Fibroblast of lung (primary cell): ENCODE measurements at places on chromosomes 6 and 20. TPM values are rescaled to one million over a fixed set of nuclear protein-coding genes. Genes with fewer than 3 reads are reported as not detected.
A peak's percentile ranks its signal among the peaks of the same experiment; 100 is the strongest.

ACTL10 gene
- 1.8 and 2.0 TPM in 2 replicates for total RNA-seq

RSPO4 gene
- total RNA-seq: not detected in 2 replicates

TULP1 gene
- total RNA-seq: not detected in 2 replicates

GZF1 gene
- 21.5 and 28.0 TPM in 2 replicates for total RNA-seq

NOTCH4 gene
- 0.77 and 0.99 TPM in 2 replicates for total RNA-seq

SMOC2 gene
- under 0.01 TPM in 1 of 2 replicates, not detected in the other for total RNA-seq

IYD gene
- not detected in 2 replicates for total RNA-seq

SCAF8 gene
- total RNA-seq: 24.1 and 30.9 TPM in 2 replicates

ANKRD60 gene
- not detected in 2 replicates for total RNA-seq

MLN gene
- not detected in 2 replicates for total RNA-seq

DNA sequence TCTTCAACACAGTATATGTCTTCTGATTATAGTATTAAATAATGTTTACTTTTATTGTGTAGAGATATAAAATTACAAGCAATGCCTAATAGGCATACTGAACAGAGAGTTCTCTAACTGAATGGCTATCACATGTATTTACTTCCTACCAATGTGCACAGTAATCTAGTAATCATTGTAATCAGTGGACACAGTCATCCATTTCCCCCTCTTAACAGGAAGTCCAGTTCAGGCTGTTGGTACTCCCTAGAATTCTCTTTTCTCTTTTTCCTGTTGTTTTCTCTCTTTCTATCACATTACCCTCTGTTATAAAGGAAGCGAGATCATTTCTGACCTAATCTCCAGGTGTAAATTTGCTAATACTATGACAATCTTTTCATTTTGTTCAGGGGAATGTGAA lies 172.5 kb downstream of the HTR1B start:
- no peak for DNase-seq

DNA sequence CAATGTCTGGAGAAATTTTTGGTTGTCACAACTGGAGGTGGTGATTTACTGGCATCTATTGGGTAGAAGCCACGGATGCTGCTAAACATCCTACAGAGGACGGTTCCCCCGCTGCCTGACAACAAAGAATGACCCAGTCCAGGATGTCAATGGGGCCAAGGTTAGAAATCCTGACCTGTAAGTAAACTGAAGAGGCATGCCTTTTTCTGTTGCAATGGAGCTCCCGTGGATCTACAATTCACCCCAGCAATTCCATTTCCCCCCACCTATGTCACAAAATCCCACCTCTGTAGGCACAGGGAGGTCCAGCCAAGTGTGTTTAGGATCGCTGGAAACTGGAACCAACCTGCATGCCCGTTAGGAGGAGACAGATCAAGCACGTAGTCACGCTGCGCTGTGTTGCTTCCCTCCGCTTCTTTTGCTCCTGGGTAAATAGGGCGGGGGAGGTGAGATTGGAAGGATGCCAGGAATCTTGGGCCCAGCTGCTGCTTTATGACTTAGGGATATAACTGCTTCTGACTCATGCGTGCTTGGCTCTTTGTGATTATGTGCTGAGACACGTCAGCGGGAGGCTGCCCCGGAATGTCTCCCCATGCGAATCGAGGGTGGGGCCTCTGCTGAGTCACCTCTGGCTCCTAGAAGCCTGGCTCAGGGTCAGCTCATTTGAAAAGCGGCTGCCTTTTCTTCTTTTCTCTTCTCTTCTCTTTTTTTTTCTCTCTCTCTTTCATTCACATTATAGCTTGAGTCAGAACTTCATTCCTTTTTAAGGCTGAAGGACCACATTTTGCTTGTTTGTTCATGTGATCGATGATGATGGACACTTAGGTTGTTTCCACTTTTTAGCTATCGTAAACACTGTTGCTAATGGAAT lies 12.4 kb upstream of the PEDS1 start:
- peak; percentile 100 for DNase-seq

DNA sequence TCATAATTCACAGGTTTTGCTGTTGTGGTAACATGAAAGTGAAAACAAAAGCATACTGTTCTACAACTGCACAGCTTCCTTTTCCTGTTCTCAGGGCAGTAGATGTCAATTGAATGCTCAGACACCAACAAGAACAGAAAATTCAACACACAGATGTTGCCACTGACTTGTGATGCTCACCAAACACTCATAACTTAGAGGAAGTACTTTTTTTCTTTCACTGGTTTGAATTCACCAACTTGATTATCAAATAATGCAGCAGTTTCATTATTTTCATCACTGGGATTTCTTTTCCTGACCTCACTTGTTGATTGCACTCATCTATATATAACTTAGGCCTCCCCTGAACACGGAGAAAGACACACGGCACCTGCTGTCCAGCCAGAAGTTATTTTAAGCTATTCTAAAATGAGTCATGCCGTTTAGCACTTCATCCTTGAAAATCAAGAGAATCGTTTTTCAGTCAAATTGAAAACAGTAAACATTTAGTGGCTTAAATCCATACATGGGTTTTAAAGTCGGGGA lies 949 bp downstream of the TXLNB start:
- DNase-seq: peak; percentile 67

- peak; percentile 83 for DNase-seq
Observed at GRCh38 chr6:84652356-84653026, 111.9 kb downstream of the TBX18 start.

GRCh38 chr6:14117158-14118090 lies at the start of gene CD83:
Gene CD83, plus strand, starts transcription at chr6:14117772. Its CDS starts 40 bp downstream, at chr6:14117812.
- peak; percentile 51 for DNase-seq

GRCh38 chr6:139528471-139528870 lies 154.0 kb upstream of the CITED2 start:
- DNase-seq: no peak

DNA sequence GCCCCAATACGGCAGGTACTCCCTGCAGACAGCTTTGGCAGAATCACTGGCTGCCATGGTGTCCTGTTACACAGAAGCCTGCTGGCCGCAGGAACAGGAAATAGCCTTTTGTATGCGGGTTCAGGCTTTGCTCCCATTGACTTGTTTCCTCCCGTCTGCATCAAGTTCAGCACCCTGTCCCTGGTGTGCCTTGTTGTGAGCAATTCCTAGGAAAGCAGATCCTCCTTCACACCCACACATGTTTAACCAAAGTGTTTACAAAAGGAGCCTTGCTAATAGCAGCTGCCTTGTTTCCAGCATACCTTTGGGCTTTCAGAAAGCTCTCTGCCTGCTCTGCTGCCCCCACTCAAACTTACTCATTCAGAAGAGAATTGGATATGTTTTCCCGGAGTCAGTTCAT lies 127.2 kb upstream of the SUPT3H start:
- peak; percentile 97 for DNase-seq

- DNase-seq: peak; percentile 85
Observed at GRCh38 chr6:135419162-135419561, 78.4 kb downstream of the AHI1 start.

GRCh38 chr20:44354979-44355497 lies 461 bp upstream of the HNF4A start:
- DNase-seq: no peak

DNA sequence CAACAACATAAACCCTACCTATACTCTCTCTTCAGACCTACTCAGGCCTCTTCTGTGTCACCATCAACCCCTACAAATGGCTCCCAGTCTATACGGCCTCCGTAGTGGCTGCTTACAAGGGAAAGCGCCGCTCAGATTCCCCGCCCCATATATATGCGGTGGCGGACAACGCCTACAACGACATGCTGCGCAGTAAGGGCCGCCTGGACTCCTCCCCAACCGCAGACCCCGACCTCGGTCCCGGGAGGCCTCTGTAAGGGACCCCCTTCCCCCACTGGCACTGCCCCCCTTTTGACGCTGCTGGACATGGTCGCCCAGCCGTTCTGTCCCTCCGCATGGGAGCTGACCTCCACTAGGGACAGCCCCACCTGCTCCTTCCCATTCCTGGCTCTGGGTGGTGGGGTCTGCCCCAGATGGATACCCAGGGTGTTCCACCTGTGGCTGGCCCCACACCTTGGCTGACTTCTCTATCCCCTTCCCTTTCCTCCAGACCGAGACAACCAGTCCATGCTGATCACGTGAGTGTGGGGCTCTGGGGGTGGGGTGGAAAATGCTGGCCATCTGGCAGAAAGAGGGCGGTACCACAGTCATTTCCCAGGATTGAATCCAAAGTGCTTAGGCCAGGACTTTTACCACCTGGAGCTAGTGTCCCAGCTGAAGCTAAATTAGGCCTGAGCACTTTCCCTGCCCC lies 25.0 kb downstream of the MYH7B start:
- DNase-seq: no peak

DNA sequence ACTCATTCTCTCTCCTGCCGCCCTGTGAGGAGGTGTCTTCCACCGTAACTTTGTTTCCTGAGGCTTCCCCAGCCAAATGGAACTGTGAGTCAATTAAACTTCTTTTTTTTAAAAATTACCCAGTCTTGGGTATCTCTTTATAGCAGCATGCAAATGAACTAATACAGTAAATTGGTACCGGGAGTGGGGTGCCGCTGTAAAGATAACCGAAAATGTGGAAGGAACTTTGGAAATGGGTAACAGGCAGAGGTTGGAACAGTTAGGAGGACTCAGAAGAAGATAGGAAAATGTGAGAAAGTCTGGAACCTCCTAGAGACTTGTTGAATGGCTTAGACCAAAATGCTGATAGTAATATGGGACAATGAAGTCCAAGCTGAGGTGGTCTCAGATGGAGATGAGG lies 55.8 kb downstream of the EPB41L2 start:
- no peak for DNase-seq

GRCh38 chr20:22430746-22431168 lies 153.6 kb downstream of the FOXA2 start:
- no peak for DNase-seq

DNA sequence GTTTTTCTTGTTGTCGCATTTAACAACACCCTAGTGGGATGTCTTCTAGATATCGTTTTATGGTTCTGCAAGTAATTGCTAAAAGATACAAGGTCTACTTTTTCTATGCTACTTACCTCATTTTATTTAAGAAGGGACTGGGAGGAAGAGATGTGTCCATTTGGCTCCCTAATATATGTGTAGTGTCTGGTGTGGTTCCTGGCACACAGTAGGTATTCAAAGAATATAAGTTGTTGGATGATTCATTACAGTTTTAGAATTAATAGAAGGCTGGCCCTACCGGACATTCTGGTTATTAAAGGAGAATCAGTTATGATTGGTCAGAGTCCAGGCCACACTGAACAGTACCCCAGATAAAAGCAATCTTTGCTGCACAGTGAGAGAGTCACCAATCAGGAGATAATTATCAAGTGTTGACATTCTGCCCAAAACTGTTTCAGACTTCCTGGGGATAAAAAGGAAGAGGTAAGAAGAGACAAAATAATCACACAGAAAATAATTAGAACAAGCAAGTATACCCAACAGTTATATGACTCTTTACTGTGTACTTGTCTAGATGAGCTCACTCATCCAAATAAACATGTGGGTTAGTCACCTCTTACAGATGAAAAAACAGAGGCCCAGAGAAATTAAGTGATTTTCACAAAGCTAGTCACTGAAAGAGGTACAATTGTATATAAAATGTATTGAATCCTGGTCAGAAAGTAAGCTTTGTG lies 7.0 kb downstream of the TMEM244 start:
- peak; percentile 54 for DNase-seq

DNA sequence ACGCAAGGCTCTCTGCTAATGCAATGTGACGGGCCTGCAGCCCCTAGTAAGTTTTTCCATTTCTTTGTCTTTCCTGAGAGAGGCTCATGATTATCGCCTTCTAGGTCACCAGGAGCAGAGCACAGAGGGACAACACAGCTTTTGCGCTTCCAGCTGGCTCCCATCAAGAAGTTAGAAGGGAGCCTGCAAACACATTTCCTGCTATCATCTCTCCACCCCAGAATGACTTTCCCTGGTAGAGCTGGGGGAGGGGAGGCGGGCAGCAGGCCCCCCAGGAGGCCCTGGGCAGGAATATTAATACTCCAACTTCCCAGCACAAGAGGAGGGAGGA lies 35.7 kb upstream of the CCDC167 start:
- no peak for DNase-seq

GRCh38 chr20:51391926-51392325 lies 150.6 kb downstream of the NFATC2 start:
- DNase-seq: no peak

DNA sequence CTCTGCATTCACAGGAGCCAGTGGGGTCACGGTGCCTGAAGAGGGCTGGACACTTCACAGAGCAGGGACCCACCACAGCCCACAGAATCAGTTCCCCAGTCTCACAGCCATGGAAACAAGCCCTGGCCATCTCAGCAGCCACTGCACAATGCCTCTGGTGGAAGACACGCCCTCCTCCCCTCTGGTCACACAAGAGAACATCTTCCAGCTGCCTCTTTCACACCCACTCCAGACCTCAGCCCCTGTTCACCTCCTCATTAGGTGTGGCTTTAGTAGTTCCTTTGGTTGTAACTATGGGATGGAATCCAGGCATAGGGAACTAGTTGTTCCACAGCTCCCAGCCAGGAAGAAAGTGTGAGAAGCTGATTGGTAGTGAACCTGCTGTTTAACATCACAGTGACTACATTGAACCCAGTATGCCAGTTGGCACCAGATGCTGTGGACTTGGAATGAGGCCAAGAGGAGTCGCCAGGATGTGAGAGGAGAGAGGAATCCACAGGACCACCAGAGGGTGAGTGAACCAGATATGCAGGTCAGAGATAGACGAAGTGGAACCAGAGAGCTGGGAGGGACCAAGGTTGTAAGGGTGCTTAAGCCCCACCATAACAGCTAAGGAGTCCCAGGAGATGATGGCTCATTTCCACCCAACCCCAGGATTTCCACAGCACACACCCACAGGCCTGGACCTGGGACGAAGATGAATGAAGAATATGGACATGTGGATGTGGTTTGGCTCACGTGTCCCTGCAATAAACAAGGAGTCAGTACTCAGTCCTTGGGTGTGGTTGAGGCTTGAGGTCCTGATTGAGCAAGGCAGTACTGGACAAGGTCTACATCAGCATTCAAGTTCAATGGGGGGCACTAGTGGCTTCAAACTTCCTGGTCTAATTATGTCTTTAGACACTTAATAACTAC lies 8.8 kb upstream of the BTN3A3 start:
- DNase-seq: no peak

DNA sequence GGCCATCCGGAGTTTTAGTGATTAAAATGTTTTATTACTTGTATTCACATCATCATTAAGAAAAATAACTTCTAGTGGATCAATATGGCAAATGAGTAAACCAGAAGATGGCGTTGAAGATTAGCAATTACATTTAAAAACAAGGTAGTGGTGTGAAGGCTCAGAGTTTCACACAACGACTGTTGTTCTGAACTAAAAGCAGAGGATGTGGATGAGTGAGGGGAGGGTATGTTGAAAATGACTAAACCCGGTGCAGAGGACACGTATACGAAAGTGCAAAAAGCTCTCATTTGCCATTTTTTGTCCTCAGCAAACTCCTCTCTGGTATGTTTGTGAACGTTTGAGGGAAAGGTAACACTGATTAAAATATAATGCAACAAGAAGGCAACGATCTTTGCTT lies 1.9 kb upstream of the IRF4 start:
- no peak for DNase-seq

DNA sequence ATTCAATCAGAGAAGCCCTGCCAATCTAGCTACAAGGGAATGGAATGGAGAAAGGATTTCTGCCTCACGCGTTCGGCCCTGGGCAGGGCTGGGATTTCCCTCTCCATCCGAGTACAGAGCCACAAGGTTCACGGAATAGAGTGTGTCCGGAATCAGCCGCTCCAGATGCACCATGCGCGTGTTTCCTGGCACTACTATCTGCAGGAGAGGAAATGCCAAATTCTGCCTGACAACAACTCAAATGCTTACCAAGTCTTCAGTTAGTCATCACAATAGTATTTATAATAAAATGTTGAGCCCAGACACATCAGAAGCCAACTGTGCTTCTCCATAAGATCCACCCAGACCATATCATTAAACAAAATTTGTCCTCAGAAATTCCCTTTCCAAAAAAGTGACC lies 75.1 kb downstream of the COL12A1 start:
- DNase-seq: peak; percentile 57

- DNase-seq: peak; percentile 47
Observed at GRCh38 chr6:118558464-118559217, 10.5 kb downstream of the PLN start.
